ENCODE measurements at places on chromosomes 2 and 18. TPM values are rescaled to one million over a fixed set of nuclear protein-coding genes. Genes with fewer than 3 reads are reported as not detected.

The CYP27A1 gene
- not detected for total RNA-seq

The LIPT1 gene
- 25.2 TPM for total RNA-seq

The REG3G gene
- not detected for total RNA-seq

The IFIH1 gene
- 8.5 TPM for total RNA-seq

The QPCT gene
- 12.1 TPM for total RNA-seq

The IL36RN gene
- total RNA-seq: not detected

The ZEB2 gene
- total RNA-seq: 1.2 TPM

The PLEK gene
- 4.3 TPM for total RNA-seq

The PTPRN gene
- not detected for total RNA-seq

DNA sequence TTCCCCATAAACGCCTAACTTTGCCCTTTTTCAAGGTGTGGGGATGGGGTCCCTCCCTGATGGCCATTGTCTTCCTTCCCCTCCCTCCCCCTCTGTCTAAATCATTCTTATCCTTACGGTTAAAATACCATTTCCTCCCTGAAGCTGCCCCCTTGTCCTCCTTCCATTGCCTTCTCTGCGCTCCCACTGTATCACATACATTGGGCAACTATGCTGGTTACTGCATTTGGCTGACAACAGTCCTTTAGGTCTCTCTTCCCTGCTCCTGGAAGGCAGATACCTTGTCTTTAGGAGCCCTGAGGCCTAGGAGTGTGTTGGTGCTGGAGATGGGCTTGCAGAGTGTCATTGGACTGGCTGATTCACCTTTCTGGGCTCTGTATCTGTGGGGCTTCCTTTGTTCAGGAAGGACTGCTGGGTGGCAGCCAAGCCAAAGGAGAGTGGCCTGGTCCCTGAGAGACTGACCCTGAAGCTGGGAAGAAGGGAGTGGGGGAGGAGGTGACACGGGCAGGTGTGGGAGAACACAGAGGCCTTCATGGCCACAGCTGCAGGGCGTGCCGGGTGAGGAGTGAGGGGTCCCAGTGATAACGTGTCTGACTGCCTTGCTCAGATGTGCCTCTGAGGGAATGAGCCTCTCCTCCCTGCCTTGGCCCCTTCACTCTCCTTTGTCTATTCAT is 2.2 kb downstream of the WNT6 start:
- DNase-seq: no peak

DNA sequence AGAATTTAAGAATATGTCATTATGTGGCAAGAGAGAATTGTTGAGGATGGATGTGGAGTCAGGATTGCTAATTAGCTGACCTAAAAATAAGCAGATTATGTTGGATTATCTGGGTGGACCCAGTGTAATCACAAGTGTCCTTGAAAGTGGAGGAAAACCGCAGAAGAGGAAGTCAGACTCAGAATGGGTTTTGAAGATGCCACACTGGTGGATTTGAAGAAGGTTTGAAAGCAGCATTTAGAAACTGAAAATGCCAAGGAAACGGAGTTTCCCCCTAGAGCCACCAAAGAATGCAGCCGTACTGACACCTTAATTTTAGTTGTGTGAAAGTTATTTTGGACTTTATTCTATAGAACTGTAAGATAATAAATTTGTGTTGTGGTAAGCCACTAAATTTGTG is 41.6 kb upstream of the DPP10 start:
- no peak for DNase-seq

GRCh38 chr18:9474108-9474982 is 968 bp upstream of the RALBP1 start:
- DNase-seq: no peak

- no peak for DNase-seq
Observed at GRCh38 chr2:111052621-111053020, 68.1 kb upstream of the BCL2L11 start.

DNA sequence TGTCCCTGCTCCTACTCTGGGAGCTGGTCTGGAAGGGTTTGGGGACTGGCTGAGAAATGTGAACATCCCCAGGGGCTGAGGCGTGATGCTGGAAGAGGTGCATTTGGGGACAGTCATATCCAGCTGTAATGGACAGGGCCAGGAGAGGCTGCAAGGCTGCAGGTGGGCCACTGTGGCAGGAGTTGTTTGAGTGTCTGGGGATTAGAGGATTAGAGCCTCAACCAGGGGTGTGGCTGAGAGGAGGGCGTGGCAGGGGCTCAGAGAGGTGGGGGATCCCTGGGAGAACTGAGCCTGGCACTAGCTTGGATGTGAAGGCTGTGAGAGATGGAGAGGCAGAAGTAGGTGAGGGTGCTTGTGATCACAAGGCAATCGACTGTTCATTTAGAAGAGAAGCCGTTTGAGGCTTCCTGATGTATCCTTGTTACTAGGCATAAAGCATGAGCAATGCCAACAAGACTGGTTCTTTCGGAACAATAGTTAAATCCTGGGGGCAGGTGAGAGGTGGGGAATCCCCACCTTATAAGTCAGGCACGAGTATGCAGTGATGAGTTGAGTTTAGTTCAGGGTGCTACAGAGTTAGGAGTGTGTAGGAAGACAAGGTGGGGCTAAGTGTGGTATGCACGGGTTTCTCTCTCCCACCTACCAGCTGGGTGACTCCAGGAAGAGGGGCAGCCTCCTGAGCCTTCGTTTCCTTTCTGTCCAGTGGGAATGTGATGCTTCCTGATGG is 31.9 kb downstream of the SH3RF3 start:
- DNase-seq: no peak

DNA sequence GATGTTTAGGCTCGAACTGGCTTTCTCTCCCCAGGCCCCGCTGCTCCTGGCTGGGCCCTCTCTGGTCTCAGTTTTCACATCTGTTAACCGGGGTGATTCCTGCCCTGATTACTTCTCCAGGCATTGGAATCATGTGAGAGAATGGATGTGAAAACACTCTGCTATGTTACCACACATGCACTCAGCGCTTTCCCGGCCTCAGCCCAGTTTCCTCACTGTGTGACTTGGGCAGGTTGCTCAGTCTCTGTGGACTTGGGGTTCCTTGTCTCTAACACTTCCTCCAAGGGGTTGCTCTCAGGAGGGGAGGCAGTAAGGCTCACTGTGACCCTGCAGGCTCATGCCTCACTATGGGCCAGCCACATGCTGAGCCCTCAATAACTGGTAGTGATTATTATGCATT is 230.4 kb upstream of the HS6ST1 start:
- no peak for DNase-seq

- DNase-seq: no peak
Observed at GRCh38 chr2:27117995-27118524, 868 bp downstream of the CGREF1 start.

DNA sequence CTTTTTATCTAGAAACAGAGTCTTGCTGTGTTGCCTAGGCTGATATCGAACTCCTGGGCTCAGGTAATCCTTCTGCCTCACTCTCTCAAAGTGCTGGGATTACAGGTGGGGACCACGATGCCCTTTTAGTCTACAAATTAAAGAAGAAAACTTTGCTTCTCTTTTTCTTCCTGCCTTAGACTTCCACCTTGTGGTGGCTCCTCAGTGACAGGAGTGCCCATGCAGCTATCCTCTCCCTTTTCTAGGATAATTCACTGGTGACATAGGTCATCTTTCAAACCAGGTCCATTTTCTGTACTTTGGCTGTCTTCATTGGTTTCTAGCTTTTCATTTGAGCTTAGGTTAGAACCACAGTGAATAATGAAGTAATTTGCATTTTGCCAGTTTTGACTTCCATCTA is 13.6 kb downstream of the DCAF17 start:
- DNase-seq: no peak

DNA sequence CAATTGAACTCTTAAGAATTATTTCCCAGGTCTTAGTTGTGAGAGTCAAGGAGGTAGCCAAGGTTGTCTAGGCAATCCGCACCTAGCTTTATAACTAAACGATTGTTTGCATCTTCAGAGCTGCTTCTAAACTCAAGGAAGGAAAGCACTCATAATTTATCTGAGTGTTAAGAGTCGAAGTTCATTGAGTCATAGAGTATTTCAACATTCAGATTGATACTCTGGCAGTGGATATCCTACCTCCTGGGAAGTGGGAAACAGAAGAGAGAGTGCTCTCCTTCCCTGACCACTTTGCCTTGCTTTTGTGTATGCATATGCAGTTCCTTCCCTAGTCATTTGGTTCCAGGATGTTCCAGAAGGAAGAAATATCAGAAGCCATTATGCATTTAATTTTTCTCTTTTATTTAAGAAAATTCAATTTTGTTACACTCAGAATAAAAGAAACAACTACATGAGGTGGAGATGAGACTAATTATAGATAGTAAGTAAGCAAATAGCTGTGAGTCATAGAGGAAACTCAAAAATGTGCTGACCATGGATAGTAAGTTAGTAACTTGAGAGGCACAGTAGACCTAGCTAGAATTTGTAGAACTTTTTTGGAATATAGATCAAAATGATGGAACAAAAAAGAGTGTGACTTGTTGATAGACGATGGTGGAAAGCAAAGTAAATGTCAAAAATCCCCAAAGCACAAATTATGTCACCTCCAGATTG is 35.4 kb upstream of the FSHR start:
- DNase-seq: no peak

GRCh38 chr18:49061239-49061990 is 110.7 kb upstream of the SMAD7 start:
- no peak for DNase-seq

- no peak for DNase-seq
Observed at GRCh38 chr18:56627991-56628390, 10.4 kb downstream of the TXNL1 start.

Measured in Caki2 (cell line).